Subcutaneous preadipocyte (primary cell): ENCODE measurements at places on chromosomes 5 and 9. TPM values are rescaled to one million over a fixed set of nuclear protein-coding genes. Genes with fewer than 3 reads are reported as not detected.

Gene CCL27
- not detected in 2 replicates for total RNA-seq

Gene NOL6
- 29.4 and 45.0 TPM in 2 replicates for total RNA-seq

Gene PRRC1
- total RNA-seq = 57.0 and 72.7 TPM in 2 replicates

Gene CCDC180
- 1.8 and 2.0 TPM in 2 replicates for total RNA-seq

Gene ACSL6
- not detected in 2 replicates for total RNA-seq

Gene STPG3
- not detected in 2 replicates for total RNA-seq

Gene BTNL8
- not detected in 2 replicates for total RNA-seq

Gene TDRD7
- total RNA-seq = 6.6 and 7.6 TPM in 2 replicates

Gene PTPN3
- 0.98 and 1.5 TPM in 2 replicates for total RNA-seq

Gene GABRA1
- not detected in 2 replicates for total RNA-seq

Gene ADAMTS12
- 28.0 and 28.7 TPM in 2 replicates for total RNA-seq

Gene RGS7BP
- not detected in 2 replicates for total RNA-seq

Gene CDH9
- not detected in 2 replicates for total RNA-seq

Gene ROPN1L
- total RNA-seq = 1.1 and 1.6 TPM in 2 replicates

Gene PRR16
- total RNA-seq = 19.5 and 21.3 TPM in 2 replicates

Gene ERMP1
- total RNA-seq = 10.3 and 13.9 TPM in 2 replicates

Gene PKD2L2
- not detected in 2 replicates for total RNA-seq

Gene LRRC19
- not detected in 2 replicates for total RNA-seq
